Activated CD8-positive, alpha-beta memory T cell treated with anti-CD3 and anti-CD28 coated beads for 4 hours (primary cell): ENCODE measurements at places on chromosomes 4 and X.
A peak's percentile ranks its signal among the peaks of the same experiment; 100 is the strongest.

GRCh38 chr4:106809076-106809475 lies 227.0 kb downstream of the DKK2 start:
- no peak for DNase-seq

- no peak for DNase-seq
These were observed 246.7 kb downstream of the PALLD start for GRCh38 chr4:168743601-168744000.

- no peak for DNase-seq
These were observed 177.6 kb downstream of the IQCM start for GRCh38 chr4:149638073-149638472.

GRCh38 chr4:3780347-3781171 lies 14.4 kb downstream of the ADRA2C start:
- DNase-seq, result no peak

- DNase-seq, result no peak
These were observed 42.0 kb downstream of the SLC4A4 start for GRCh38 chr4:71380788-71381187.

DNA sequence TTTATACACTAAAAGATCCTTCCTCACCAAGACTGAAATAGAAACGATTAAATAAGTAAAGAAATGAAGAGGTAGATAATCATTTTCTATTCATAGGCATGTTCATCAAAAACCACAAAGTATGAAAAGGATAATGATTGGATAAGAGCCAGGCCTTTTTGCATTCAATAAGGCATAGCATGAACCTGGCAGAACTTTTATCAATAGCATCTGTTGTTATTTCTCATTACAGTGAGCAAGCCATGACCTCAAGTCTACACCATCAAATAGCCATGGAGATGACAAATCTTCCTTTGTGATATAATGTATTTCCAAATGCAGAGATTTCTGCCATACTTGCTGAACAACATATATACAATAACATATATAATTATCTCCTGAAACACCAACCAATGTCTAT lies 206.0 kb upstream of the SLC7A11 start:
- DNase-seq, result no peak

DNA sequence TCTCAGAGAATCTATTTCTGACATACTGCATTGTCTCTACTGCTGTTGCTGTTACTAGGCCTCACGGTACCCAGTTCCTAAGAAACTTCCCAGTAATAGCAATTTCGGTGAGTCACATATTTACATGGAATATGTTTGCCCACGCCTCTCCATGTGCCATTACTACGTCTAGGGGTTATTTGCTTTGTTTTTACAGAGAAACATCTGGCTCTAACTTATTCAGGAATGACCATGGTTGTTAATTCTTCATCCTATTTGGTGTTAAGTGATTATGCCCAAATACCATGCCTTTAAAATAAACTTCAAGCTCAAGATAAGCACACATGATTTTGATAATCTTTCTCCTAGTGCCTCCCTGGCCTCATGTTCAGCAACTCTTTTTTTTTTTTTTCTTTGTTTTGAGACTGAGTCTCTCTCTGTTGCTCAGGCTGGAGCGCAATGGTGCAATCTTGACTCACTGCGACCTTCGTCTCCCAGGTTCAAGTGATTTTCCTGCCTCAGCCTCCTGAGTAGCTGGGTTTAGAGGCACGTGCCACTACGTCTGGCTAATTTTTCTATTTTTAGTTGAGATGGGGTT lies 101.0 kb upstream of the HS3ST1 start:
- no peak for DNase-seq

GRCh38 chr4:134888156-134888555 lies 686.6 kb upstream of the PABPC4L start:
- no peak for DNase-seq

DNA sequence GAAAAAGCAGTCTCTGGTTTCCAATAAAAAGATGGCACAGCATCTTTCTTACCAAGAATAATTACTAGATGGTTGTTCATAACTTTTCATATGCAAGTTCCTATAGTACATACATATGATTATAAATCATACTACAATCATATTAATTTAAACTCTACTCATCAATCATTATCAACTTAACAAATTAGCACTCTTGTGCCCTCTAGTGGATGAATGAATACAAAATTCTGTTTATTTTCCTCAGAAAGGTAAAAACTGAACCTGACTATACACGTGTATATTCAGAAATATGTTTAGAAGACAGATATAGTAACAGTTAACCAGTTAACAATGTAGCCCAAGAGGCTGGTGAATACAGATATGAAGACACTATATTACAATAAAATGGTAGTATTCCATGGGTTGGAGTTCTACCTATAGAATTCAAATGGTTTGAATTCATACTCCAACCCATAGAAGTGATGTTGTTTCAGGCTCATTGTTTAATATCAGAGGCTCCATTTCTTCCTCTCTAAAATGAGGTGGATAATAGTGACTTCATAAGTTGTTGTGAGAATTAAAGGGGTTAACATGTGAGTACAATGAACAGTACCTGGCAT lies 100.0 kb downstream of the ADAMTS3 start:
- no peak for DNase-seq

DNA sequence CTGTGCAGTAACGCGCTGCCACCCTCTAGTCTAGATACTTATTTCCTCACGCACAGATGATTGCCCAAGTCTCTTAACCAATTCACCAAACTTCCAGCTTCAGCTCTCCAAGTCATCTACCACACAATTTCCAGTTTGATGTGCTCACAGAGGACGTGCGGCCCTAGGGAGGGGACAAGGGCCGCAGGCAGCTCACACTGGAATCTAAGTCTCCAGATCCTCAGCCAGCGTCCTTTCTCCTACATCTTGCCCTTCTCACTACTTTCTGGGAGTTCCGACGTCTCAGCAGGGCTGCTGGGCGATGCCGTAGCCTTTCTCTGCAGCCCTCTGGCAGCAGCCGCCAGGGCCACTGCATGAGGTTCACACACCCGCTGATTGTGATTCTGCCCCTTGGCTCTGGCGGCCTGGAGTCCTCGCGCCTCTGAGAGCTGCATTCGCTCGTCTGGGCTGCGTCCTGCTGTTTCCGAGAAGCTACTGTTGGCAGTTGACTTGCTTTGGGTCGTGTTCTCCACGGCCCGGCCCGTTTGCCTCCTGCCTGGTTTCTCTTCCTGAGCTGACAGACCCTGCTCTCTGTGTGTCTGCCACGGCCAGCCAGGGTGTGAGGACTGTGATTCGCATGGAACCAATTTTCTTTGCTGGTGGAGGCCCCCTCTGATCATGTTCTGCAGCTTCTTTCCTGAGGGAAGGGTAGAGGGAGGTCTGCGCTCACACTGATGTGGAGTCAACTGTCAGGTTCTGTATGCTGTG lies 14.1 kb upstream of the TMEM131L start:
- no peak for DNase-seq

DNA sequence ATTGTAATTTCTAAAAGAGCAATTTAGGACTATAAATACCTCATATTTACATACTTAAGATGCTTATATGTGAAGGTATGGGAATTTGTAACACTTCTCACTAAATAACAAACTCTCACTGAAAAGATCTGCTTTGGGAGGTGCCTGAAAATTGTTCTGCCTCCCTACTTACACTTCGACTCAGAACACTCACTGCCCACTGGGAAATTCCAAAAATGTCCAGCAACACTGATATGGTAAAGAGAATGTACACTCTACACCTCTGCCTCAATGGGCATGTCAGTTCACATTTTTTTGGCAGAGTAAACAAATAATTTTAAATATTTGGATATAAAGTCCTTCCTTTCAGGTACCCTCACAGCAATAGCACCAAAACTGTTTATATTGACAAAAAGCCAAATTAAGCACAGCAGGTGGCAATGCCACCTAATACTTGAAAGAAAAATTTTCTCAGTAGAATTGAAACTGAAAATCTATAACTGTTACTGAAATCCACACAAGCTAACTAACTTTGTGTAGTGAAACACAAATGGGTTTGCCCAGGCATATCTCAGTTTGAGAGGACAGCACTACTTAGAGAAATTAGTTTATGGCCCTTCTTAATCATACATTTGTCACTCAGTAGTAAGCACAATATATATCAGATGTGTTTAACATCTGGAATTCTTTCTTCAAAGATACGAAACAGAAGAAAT lies 67.1 kb downstream of the PRDM5 start:
- DNase-seq, result no peak

GRCh38 chr4:40232610-40233009 lies 35.8 kb downstream of the RHOH start:
- DNase-seq, result no peak

GRCh38 chr4:57095956-57096355 lies 14.2 kb downstream of the IGFBP7 start:
- DNase-seq, result no peak

- DNase-seq, result no peak
These were observed 712.4 kb upstream of the LCORL start for GRCh38 chr4:18733961-18734360.

GRCh38 chrX:29617725-29618124 lies 597.6 kb upstream of the MAGEB2 start:
- no peak for DNase-seq

DNA sequence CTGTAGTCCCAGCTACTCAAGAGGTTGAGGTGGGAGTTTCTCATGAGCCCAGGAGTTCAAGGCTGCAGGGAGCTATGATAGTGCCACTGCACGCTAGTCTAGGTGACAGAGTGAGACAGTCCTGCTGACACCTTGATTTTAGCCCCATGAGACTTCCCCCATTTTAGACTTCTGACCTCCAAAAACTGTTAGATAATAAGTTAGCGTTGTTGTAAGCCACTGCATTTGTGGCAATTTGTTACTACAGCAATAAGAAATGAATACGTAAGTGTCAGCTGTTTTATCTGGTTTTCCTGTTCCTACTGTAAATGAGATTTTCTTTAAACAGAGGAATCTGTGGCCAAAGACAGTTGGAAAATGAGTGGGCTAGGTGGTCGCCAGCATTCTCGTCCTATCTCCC lies 83.9 kb downstream of the ARHGAP10 start:
- no peak for DNase-seq

DNA sequence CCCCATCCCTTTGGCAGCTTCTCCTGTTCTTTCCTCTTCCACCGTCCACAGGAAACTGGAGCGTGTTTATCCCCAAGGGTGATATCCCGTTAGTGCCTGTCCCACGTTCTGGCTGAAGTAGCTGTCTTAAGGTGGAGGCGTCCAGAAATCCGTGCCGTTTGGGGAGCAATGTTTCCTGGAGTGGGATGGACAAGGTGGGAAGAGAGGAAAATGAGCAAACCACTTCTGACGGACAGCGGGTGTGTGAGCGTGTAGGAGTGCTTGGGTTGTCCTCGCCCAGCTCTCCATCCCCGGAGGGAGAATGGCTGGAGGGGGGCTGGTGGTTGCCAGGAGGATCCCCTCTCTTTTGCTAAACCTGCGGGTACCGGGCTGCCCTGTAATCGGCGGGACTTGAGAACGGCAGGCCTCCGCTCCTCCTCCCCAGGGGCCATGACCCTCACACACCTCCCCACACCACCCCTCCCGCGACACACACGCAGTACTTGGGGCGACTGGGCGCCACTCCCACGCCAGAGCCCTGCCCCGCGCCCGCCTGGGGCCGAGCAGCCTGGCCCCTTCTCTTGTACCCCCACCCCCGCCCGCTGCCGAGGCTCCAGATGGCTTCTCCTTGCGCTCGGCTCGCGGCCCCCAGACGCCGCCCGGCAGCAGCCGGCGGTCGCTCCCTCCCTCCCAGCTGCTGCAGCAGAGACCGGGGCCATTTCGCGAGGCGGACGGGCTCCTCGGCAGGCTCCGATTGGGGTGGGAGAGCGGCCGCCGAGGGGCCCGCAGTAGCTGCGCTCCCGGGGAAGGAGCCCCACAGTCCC lies 13.9 kb upstream of the PRDM8 start:
- no peak for DNase-seq

- peak; percentile 41 for DNase-seq
These were observed 201.8 kb upstream of the LEF1 start for GRCh38 chr4:108370291-108371141.

DNA sequence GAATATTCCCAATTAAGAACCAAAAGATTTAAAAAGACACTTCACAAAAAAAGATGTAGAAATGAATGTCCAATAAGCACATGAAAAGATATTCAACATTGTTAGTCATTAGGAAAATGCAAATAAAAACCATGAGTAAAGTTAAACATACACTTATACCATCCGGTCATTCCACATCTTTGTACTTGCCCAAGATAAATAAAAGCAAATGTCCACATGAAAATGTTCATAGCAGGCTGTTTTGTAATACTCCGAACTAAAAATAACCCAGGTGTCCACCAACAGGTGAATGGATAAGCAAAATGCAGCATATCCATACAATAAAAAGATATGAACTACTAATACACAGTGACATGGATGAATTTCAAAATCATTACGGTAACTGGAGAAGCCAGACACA lies 28.6 kb upstream of the ZCCHC4 start:
- no peak for DNase-seq

DNA sequence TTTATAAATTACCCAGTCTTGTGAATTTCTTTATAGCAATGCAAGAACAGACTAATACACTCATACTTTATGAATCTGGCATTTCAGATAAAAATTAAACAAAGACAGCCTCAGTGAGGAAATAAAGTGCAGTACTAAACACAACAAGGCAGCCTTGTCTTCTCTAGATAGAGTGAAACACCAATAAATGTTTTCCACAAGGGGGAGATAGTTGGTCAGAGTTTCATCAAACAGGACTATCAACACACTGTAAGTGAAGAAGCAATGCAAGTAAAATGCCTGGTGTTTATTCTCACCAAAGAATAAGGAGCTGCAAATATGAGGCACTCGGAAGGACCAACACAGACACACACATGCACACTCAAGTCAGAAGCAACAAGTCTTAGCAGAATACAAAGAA lies 62.8 kb downstream of the FAM9B start:
- DNase-seq, result no peak

DNA sequence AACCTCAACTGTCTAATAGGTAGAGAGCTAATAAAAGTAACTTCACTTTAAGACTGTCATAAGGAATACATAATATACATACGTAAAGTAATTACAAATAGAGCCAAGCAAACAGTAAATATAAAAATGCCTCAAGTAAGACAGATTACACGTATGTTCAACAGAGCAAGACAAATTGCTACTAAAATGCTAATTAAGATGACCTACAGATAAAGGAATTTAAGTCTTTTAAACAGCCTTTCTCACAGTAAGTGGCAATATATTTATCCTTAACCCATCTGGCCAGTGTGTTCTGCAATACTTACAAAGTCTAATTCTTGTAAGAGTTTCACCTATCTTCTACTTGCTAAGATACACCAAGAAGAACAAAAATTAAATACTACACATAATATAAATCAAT lies 12.7 kb downstream of the G3BP2 start:
- no peak for DNase-seq

GRCh38 chr4:154464654-154465053 lies 26.9 kb downstream of the DCHS2 start:
- no peak for DNase-seq

- DNase-seq, result no peak
These were observed at the start of gene NEUROG2 for GRCh38 chr4:112516066-112516470. NEUROG2 (minus strand) TSS chr4:112516180; CDS start chr4:112515475, 705 bp downstream.

- no peak for DNase-seq
These were observed 7.2 kb upstream of the PRDM8 start for GRCh38 chr4:80189956-80190677.

GRCh38 chr4:121788896-121789295 lies 12.2 kb upstream of the EXOSC9 start:
- no peak for DNase-seq

DNA sequence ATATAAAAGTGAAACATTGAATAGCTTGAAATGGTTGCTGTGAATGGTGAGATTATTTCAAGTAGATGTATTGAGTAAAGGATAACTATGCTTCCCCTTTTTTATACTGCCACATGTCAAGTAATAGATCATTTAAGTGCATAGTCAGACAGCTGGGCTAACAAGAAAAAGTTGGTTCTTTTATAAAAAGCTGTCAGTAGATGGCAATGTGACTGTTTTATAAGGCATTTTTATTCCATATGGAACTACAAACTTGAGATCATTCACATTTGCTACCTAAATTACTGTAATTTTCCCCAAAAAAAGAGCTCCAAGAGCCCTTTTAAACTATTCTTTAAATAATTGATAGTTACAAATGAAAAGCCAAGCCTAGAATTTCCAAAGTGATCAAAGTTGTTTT lies 831.0 kb downstream of the C4orf33 start:
- no peak for DNase-seq
